ENCODE measurements at places on chromosomes 6 and 20.

GRCh38 chr6:165732696-165733488, 69.9 kb upstream of the PDE10A start:
- DNase-seq, result no peak

- no peak for DNase-seq
These were observed 19.8 kb downstream of the HLA-E start for GRCh38 chr6:30508890-30509736.

DNA sequence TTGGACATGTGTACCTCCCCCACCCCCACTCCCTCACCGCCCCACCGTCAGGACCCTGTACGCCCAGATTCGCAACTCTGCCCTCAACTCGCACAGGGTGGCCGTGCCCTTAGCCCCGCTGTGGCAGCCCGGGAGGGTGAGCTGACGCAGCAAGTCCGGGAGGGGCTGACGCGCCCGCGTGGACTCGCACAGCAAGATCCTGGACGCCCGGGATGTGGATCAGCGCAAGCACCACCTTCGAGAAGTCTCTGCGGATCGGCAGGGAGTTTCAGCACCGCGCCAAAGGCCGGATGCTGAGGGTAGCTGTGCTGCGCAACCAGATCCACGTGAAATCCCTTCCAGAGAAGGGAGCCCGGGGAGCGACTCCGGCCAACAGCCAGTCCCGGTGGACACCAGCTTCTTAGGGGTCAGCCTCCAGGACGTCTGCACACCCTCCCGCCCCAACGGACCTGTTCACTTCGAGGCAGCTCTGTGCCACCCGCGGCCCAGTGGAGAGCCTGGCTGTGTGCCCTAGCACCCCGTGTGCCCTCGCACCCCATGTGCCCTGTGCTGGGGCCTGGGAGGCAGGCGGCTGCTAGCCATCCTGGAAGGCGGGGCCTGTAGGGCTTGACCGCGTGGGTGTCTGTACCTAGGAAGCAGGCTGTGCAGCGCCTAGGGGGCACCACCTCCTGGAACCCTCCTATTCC, 6.7 kb upstream of the GJA10 start:
- no peak for DNase-seq

GRCh38 chr6:116217069-116217468, 36.8 kb downstream of the TSPYL4 start:
- no peak for DNase-seq

DNA sequence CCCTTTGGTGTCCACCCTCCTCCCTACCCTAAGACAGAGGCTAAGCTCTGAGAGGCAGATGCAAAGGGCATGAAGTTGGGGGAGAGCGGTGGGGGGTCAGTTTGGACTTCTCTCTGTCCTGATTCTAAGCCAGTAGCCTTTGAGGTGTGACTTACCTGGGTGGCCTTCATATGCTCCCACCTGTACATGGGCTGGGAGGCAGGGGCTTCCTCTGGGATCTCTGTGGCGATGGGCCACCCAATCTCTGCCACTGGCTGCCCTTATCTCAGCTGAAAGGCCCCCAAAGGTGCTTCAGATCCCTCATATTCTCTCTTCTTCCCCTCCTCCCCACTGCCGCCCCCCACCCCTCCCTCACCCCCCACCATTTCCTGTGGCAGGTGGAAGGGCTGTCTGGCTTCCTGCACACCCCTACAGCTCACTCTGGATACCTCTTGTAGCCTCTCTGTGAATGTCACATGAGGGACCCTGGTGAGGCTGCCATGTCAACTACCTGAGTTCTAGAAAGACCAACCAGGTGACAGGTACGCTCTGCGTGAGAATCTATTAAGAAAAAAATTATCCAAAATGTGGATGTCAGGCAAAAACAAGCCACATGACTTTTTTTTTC, 34.0 kb downstream of the PNLDC1 start:
- DNase-seq, result no peak

GRCh38 chr6:117423754-117424153, 2.0 kb downstream of the ROS1 start:
- no peak for DNase-seq

All from NCI-H524 treated with DMSO at 0.1 percent for 48 hours (cell line).